ENCODE measurements at places on chromosomes 1 and 21. TPM values are rescaled to one million over a fixed set of nuclear protein-coding genes. Genes with fewer than 3 reads are reported as not detected.

DNA sequence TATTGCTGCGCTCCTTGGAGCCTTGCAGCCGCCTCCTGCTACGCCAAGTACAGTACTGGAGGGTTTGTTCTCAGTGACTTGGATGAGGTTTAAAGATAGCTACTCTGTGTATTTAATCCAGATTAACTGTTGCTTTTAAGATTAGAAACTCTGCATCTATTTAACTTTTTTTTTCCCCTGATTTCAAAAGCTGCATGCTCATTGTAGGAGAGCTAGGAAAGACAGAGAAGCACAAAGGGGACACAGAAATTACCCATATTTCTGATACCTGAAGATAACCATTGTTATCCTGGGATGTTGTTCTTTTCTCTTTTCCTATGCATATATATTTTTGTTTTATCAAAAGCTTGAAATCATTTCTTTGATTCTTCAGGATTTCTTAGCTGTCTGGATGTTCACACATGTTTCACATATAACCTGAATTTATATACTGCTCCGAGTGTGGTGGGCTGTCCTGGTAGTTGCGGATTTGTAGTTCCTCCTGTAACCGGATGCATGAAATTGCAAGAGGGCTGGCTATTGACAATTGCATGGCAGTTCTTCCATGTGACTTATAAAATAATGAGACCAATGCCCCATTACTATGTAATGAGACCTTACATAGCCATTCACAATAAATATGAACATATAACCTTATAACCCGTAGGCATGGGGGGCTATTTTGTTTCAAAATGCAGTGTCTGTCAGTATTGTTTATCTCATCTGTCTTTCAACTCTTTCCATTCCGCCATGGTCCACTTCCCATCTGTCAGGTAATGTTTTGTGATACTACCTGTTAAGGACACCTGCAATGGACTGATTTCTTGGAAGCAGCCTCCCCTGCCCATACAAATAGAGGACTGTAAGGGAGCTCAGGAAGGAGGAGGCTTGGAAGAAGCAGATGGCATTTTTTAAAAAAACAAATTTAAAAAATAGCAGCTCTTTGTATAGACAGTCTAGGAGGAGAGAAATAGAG lies 1.4 kb downstream of the RAVER2 start:
- H3K36me3 ChIP-seq: no peaks in the 10 kb centered on the region
- H3K4me1 ChIP-seq: peaks cover 5% of the 10 kb centered on the region
- H3K27me3 ChIP-seq: no peaks in the 10 kb centered on the region
- H3K27ac ChIP-seq: peak overlapping the region; percentile 84

GRCh38 chr1:89876463-89876862 lies 55.6 kb downstream of the LRRC8D start:
- H3K36me3 ChIP-seq: peaks cover 29% of the 10 kb centered on the region
- no peak for DNase-seq
- H3K27me3 ChIP-seq: no peaks in the 10 kb centered on the region
- H3K4me3 ChIP-seq: peak overlapping the region; percentile 19

DNA sequence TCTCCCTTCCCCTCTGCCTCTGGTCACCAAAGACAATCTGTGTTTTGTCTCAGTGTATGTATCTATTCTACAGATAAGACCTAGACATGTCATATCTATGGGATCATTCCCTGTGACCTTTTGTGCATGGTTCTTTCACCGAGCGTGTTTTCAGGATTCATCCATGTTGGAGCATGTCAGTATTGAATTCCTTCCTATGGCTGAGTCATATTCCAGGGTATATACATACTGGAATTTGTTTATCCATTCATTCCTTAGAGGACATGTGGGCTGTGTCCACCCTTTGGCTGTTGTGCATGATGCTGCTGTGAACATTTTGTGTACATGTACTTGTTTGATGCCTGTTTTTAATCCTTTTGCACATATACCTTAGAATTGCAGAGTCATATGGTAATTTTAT lies 69.9 kb downstream of the NFASC start:
- H3K4me1 ChIP-seq: no peaks in the 10 kb centered on the region
- H3K4me3 ChIP-seq: no peak overlapping the region
- H3K27ac ChIP-seq: no peak overlapping the region
- peaks cover 7% of the 10 kb centered on the region for H3K27me3 ChIP-seq
- no peaks in the 10 kb centered on the region for H3K36me3 ChIP-seq
- DNase-seq: no peak

DNA sequence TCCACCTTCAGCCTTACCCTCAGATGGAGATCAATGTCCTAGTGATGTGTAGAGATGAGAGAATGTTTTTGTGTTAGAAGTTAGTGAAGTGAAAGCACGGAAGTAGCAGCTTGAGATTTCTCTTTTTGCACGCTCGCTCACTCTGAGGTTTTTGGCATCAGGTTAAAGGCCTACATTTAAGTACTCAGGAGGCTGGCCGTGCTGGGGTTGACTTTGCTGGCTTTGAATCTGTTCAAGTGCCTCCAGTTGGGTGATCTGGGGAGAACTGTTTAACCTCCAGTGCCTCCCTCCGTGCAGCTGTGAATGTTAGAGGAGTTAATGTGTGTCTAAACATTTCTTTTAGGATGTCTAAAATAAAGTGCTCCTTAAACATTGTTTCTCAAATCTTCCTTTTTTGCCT lies 13.9 kb downstream of the PHGDH start:
- H3K27ac ChIP-seq: peak overlapping the region; percentile 55
- DNase-seq: no peak
- H3K36me3 ChIP-seq: peaks cover 5% of the 10 kb centered on the region
- H3K27me3 ChIP-seq: no peaks in the 10 kb centered on the region

- H3K4me3 ChIP-seq: no peak overlapping the region
- DNase-seq: no peak
- H3K4me1 ChIP-seq: peaks cover 8% of the 10 kb centered on the region
- no peak overlapping the region for H3K27ac ChIP-seq
- peaks cover 12% of the 10 kb centered on the region for H3K36me3 ChIP-seq
Measured at GRCh38 chr1:44290250-44291094, 64.6 kb downstream of the ERI3 start.

DNA sequence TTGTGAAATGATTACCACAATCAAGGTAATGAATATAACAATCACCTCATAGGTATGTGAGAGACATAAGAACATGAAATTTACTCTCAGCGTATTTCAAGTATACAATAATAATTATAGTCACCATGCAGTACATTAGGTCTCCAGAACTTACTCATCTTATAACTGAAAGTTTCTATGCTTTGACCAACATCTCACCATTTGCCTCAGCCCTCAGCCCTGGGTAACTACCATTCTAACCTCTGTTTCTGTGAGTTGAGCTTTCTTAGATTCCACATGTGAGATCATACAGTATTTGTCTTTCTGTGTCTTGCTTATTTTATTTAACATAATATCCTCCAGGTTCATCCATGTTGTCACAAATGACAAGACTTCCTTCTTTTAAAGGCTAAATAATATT lies 57.3 kb downstream of the AGO3 start:
- no peak for DNase-seq
- no peaks in the 10 kb centered on the region for H3K4me1 ChIP-seq
- no peaks in the 10 kb centered on the region for H3K27me3 ChIP-seq
- H3K27ac ChIP-seq: no peak overlapping the region

GRCh38 chr1:205719762-205720161 lies 30.2 kb downstream of the NUCKS1 start:
- H3K4me3 ChIP-seq: no peak overlapping the region
- no peaks in the 10 kb centered on the region for H3K27me3 ChIP-seq
- H3K36me3 ChIP-seq: peaks cover 13% of the 10 kb centered on the region
- peaks cover 18% of the 10 kb centered on the region for H3K4me1 ChIP-seq
- no peak for DNase-seq

- peak overlapping the region; percentile 64 for H3K27ac ChIP-seq
- H3K4me1 ChIP-seq: peaks cover 19% of the 10 kb centered on the region
- DNase-seq: no peak
- no peaks in the 10 kb centered on the region for H3K36me3 ChIP-seq
- no peaks in the 10 kb centered on the region for H3K27me3 ChIP-seq
Measured at GRCh38 chr1:9399510-9400424, 107.1 kb downstream of the SPSB1 start.

GRCh38 chr1:8031176-8031785 lies 5.2 kb upstream of the ERRFI1 start:
- no peak for DNase-seq
- H3K4me1 ChIP-seq: peaks cover 5% of the 10 kb centered on the region
- H3K36me3 ChIP-seq: no peaks in the 10 kb centered on the region

GRCh38 chr1:51877434-51878307 lies 856 bp downstream of the NRDC start:
- peaks cover 23% of the 10 kb centered on the region for H3K4me1 ChIP-seq
- peaks cover 3% of the 10 kb centered on the region for H3K27me3 ChIP-seq
- no peak for DNase-seq
- peaks cover 25% of the 10 kb centered on the region for H3K36me3 ChIP-seq

DNA sequence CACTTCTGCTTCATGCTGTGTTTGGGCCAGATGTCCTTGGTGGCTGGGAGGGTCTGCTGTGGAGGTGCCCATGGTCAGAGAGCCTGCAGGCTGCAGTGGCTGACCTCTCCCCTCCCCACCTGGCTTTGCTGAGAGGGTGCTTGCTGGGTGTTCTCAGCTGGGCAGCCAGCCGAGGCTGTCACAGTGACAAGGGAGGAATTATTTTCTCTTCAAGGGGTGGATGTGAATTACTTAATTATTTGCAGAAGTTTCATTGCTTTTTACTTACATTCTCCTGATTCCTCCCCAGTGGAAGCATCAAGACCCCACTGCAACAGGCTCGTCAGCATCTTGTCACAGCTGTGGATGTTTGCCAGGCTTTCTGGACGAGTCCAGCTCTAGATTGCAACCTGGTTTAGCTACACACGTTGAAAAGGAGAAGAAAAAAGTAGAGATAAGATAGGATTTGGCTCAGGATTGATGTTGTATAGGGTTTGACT lies 70.3 kb downstream of the GALNT2 start:
- peaks cover 33% of the 10 kb centered on the region for H3K36me3 ChIP-seq
- peak overlapping the region; percentile 19 for H3K27ac ChIP-seq
- no peak for DNase-seq

DNA sequence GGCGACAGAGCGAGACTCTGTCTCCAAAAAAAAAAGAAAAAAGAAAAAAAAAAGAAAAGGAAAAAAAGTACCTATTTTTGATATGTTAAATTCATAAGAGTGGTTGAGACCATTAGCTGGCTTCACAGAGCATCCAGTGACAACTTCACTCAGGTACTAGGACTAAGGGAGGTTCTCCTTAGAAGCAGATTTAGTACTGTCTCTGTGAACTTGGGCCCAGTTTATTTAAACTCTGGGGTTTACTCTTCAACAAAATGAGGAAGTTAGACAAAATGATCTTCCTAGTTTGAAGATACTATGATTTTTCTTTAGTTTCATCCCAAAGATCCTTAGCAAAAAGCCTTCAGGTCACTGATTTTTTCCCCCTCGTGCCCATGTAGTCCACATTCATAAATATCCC lies 21.2 kb downstream of the MACO1 start:
- peak overlapping the region; percentile 5 for H3K27ac ChIP-seq
- no peak overlapping the region for H3K4me3 ChIP-seq
- DNase-seq: no peak
- H3K27me3 ChIP-seq: no peaks in the 10 kb centered on the region
- H3K36me3 ChIP-seq: peaks cover 4% of the 10 kb centered on the region
- peaks cover 14% of the 10 kb centered on the region for H3K4me1 ChIP-seq

DNA sequence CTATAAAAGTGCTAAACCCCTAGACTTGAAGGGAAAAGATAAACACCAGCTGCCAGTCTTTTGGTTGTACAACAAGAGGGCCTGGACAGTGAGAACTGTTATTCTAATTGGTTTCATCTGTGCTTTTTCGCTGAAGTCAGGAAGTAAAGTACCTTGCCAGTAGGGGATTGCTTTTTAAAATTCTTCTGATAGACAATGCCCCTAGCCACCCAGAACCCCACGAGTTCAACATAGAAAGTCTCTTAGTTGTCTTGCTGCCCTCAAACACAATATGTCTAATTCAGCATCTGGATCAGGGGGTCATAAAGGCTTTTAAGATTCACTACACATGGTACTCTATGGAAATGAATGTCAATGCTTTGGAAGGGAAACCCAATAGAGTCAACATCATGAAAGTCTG lies 289.2 kb downstream of the TBX15 start:
- no peaks in the 10 kb centered on the region for H3K27me3 ChIP-seq
- no peak for DNase-seq
- H3K27ac ChIP-seq: no peak overlapping the region

GRCh38 chr1:209590405-209590804 lies 6.9 kb downstream of the CAMK1G start:
- no peak for DNase-seq
- H3K4me3 ChIP-seq: no peak overlapping the region
- no peak overlapping the region for H3K27ac ChIP-seq
- H3K4me1 ChIP-seq: no peaks in the 10 kb centered on the region
- no peaks in the 10 kb centered on the region for H3K36me3 ChIP-seq

PTAFR gene
- 0.70 TPM for total RNA-seq

SPATA6 gene
- total RNA-seq: 5.4 TPM

LCE3D gene
- not detected for total RNA-seq

NPR1 gene
- not detected for total RNA-seq

OR10Z1 gene
- not detected for total RNA-seq

MIXL1 gene
- not detected for total RNA-seq

PADI2 gene
- not detected for total RNA-seq

HMCN1 gene
- total RNA-seq: 0.26 TPM
